PC-3 (cell line): ENCODE measurements at places on chromosomes 3 and 15. TPM values are rescaled to one million over a fixed set of nuclear protein-coding genes. Genes with fewer than 3 reads are reported as not detected.
A peak's percentile ranks its signal among the peaks of the same experiment; 100 is the strongest.

BCHE gene
- 0.18 TPM in 1 of 2 replicates, not detected in the other for total RNA-seq

- peaks cover 4% of the 10 kb centered on the region; the same call in 1 of the 2 replicates for H3K36me3 ChIP-seq
- H3K4me3 ChIP-seq: no peak overlapping the region
- H3K4me1 ChIP-seq: no peaks in the 10 kb centered on the region
- DNase-seq: no peak
- H3K27ac ChIP-seq: no peak overlapping the region
Measured at GRCh38 chr15:68301301-68301700, 23.8 kb downstream of the FEM1B start.

KCNMB2 gene
- not detected in 2 replicates for total RNA-seq

- H3K4me3 ChIP-seq: no peak overlapping the region
- no peak overlapping the region for H3K27ac ChIP-seq
- H3K4me1 ChIP-seq: no peaks in the 10 kb centered on the region
- no peak for DNase-seq
- H3K27me3 ChIP-seq: no peaks in the 10 kb centered on the region
Measured at GRCh38 chr15:84143753-84144314, 91.7 kb upstream of the GOLGA6L4 start.

CACNA2D3 gene
- not detected in 2 replicates for total RNA-seq

- H3K4me1 ChIP-seq: no peaks in the 10 kb centered on the region
Measured at GRCh38 chr3:364287-364686, 167.7 kb downstream of the CHL1 start.

NLGN1 gene
- total RNA-seq: 0.77 and 0.92 TPM in 2 replicates

CSPG5 gene
- total RNA-seq: 0.66 and 1.2 TPM in 2 replicates

- peaks cover 51% of the 10 kb centered on the region for H3K27me3 ChIP-seq
- no peaks in the 10 kb centered on the region for H3K4me1 ChIP-seq
- no peak for DNase-seq
- H3K36me3 ChIP-seq: no peaks in the 10 kb centered on the region
- no peak overlapping the region for H3K27ac ChIP-seq
Measured at GRCh38 chr3:77303955-77304699, 264.2 kb downstream of the ROBO2 start.

GRCh38 chr3:127590282-127590592 is 296 bp downstream of the TPRA1 start:
- H3K36me3 ChIP-seq: no peaks in the 10 kb centered on the region
- peak overlapping the region; percentile 84; the same call in 1 of the 2 replicates for H3K27ac ChIP-seq
- no peak for DNase-seq
- peak overlapping the region; percentile 83 for H3K4me3 ChIP-seq

- no peak overlapping the region for H3K4me3 ChIP-seq
- no peak overlapping the region for H3K27ac ChIP-seq
- H3K4me1 ChIP-seq: no peaks in the 10 kb centered on the region
- H3K27me3 ChIP-seq: no peaks in the 10 kb centered on the region
- H3K36me3 ChIP-seq: no peaks in the 10 kb centered on the region
Measured at GRCh38 chr15:83559310-83559966, 94.5 kb upstream of the ADAMTSL3 start.

DNA sequence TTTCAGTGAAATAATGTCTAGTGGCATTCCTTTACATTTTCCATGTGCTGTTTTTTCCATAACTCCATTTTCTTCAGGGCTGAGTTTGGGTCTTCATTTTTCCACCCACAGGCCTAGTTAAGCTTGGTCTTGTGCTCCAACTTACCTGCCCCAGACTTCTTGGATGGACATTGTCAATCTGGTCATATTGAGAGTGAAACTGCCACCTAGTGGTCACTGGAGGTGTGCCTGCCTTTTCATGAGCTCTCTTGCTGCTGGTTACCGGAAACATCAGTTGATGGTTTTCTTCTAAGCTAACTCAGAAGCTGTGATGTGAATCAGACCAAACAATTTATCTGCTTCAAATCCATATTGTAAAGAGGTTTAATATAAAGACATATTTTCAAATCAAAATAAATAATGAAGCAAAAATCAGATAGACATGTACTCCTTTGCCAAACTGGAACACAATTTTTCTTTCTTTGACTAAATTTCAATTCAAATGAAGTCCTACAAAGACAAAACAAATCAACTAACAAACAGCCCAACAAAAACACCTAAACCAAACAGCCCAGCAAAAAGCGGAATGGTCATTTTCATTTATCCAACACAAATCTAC is 135.1 kb upstream of the RASGRP1 start:
- no peak overlapping the region for H3K27ac ChIP-seq
- peak; percentile 84 for DNase-seq
- H3K27me3 ChIP-seq: no peaks in the 10 kb centered on the region
- H3K36me3 ChIP-seq: no peaks in the 10 kb centered on the region

NDN gene
- not detected in 2 replicates for total RNA-seq
